Activated CD8-positive, alpha-beta T cell treated with anti-CD3 and anti-CD28 coated beads for 36 hours (primary cell): ENCODE measurements at places on chromosomes 3 and 15. TPM values are rescaled to one million over a fixed set of nuclear protein-coding genes. Genes with fewer than 3 reads are reported as not detected.
A peak's percentile ranks its signal among the peaks of the same experiment; 100 is the strongest.

THBS1 gene
- 1.1 TPM for total RNA-seq

- DNase-seq: no peak
Measured at GRCh38 chr3:151976211-151977050, 103.0 kb downstream of the SUCNR1 start.

DNA sequence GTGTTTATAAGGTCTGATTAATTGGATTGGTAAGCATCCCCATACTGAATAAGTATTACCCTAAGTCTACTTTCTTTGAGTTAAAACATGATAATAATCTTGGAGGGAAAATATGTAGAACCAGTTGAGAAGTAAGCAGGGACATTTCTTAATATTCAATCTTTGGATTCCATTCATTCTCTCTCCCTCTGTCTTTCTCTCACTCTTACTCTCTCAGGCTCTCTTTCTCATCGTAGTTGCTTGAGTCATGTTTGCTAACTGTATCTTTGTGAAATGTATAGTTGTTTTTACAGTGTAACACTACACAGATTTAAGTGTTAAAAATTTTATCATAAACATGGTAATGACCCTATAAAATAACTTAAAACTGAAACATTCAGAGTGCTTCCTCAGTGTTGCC lies 163.8 kb downstream of the RSRC1 start:
- no peak for DNase-seq

GREM1 gene
- not detected for total RNA-seq

- DNase-seq: no peak
Measured at GRCh38 chr3:26766031-26766430, 143.5 kb downstream of the LRRC3B start.

- peak; percentile 33 for DNase-seq
Measured at GRCh38 chr3:108300103-108300849, 3.9 kb downstream of the HHLA2 start.

P2RY14 gene
- 0.70 TPM for total RNA-seq

ALPK3 gene
- total RNA-seq: 0.16 TPM

GRCh38 chr3:87478716-87479115 lies 202.3 kb upstream of the POU1F1 start:
- no peak for DNase-seq

C3orf20 gene
- total RNA-seq: 0.23 TPM

- no peak for DNase-seq
Measured at GRCh38 chr15:92189166-92189565, 204.5 kb upstream of the ST8SIA2 start.

RLBP1 gene
- not detected for total RNA-seq

DNA sequence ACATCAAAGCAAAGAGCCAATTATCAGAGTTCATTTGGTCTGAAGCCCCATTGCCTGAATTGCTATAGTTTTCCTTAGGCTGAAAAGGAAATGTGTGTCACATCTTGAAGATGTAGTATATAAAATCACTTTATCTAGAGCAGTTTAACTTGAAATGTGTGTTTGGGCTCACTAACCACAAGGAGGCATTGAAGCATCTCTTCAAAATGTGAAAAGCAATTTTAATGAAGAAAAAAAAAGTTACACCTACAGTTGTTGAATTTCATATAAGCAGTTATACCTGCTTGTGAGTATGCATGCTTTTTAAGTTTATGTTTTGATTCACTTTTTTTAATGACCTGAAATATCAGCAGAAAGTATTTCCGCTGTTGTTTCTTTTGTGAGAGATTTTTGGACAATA lies 129.3 kb downstream of the IQCH start:
- no peak for DNase-seq

GRCh38 chr15:51103330-51103729 lies 8.6 kb upstream of the TNFAIP8L3 start:
- DNase-seq: no peak

GRCh38 chr15:99029341-99030144 lies 22.0 kb upstream of the PGPEP1L start:
- no peak for DNase-seq

GRCh38 chr3:50318615-50319014 lies 3.9 kb downstream of the HYAL2 start:
- DNase-seq: no peak

DNA sequence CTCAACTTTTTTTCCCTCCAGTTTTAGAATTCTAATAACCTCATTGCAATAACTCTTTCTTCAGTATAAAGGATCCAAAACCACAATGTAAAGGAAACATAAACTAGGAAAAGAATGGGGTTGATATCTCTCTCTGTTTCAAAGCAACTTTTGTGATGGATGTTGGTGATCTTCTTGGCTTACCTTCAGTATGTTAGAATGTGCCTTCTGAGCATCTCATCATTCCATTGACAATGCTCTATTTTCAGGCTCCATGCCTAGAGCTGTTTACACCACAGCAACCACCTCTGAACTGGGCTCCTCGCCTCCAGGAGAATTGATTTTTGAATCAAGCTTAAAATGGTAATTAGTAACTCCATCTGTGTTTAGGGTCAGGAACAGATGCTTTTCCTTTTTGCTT lies 6.6 kb downstream of the NLGN1 start:
- no peak for DNase-seq

SKOR1 gene
- total RNA-seq: 0.25 TPM

DNA sequence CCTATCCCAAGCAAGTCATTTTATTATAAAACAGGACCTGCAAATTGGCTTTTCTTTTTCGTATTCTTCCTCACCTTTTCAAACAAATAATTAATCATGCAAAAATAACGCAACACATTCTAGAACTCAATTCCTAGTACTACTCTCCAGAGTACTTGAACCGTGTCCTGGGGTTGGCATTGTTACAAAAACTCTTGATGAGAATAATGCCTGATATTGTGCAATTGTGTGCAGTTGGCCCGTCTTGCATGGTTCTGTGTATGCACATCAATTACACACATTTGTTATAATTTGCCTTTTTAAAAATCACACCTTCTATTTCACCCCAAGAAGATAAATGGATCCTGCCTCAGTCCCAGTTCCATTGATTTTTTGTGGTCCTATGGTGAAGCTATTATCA lies 205.4 kb downstream of the EPHB1 start:
- DNase-seq: no peak

- no peak for DNase-seq
Measured at GRCh38 chr3:183635107-183635430, 354 bp upstream of the KLHL24 start.

LMOD3 gene
- not detected for total RNA-seq

GRCh38 chr3:39752019-39752637 lies 57.3 kb upstream of the MYRIP start:
- DNase-seq: no peak

TF gene
- 0.02 TPM for total RNA-seq

GRCh38 chr15:69530991-69531664 lies 78.5 kb downstream of the RPLP1 start:
- no peak for DNase-seq

DNA sequence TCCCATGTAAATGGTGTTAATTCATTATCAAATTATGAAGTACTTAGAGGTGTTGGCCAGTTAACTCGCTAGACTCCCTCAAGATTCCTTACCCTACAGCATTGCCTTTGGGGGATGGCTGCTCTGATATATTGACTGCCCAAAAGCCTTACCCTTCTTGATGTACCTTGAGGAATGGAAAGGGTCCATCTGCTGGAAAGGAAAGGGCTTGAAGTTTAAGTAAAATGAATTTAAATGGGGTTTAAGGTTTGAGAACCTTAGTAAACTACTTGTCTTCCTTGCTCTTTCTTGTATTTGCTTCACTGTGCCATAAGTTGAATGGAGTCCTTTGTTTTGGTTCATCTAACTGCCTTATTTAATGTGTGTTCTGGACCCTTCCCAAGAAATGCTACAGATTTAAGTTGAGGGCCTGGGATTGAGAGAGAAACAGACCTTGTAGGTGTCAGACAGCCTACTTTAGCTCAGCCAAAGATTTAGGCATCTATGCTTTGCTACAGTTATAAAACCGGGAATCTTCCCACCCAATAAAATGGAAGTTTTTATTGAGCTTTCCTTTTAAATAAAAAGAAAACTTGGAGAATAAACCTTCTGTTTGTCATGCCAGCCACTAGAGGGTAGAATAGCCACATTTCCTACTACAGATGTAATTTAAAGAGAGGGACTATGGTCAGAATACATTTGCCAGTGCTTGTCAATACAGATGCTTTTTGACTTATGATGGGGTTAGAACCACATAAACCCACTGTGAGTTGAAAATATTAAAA lies 25.3 kb downstream of the CMSS1 start:
- no peak for DNase-seq

GRCh38 chr3:188780193-188781147 lies 391.3 kb upstream of the TPRG1 start:
- DNase-seq: no peak

GRCh38 chr3:119245778-119246177 lies 5.1 kb upstream of the B4GALT4 start:
- no peak for DNase-seq

ZNF619 gene
- 6.3 TPM for total RNA-seq

DNA sequence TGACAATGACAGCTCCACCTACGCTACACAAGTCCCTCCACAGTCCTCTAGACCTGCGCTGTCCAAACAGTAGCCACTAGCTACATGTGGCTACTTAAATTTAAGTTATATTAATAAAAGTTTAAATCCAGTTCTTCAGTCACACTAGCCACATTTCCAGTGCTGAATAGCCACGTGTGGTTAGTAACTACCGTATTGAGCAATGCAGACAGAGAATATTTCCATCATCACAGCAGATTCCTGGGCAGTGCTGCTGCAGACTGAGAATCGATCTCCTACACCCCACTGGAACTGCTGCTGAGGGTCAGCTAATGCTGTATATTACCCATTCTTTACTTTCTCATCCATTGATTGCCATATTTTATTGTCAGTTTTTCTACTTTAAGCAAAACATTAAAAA lies 40.9 kb downstream of the HDC start:
- DNase-seq: no peak

DNA sequence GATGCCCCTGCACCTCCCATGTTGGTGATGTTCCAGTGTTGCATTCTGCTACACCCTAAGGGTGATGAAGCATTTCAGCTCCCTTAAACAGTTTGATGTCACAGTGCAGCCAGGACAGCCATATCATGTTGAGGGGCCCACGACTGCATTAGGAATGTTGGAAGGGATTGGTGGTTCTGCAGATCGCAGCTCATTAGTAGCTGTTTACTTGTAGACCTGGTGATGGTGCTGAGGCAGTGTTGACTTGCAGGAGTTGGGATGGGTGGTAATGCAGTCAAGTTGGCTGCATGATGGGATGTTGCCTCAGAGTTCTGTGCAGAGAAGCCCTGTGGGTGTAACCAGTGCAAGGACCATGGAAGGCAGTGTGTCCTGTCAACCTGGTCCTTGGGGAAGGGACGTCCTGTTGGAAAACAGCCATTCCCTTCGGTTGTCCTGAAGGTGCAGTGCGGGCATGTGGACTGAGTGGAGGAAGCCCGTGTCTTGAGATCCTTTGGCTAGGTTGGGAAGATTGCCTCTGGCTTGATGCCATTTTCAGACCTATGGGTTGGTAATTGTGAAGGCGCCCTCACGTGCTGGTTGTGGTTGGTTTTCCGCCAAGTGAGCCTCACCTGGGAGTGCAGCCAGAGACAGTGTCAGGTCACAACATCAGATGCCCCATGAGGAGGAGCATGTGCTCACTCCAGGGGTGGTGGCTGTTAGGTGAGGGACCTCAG lies 100.7 kb downstream of the SNRPN start:
- DNase-seq: no peak

GRCh38 chr3:4994144-4994730 lies 15.0 kb downstream of the BHLHE40 start:
- DNase-seq: no peak

- DNase-seq: no peak
Measured at GRCh38 chr15:52113708-52114107, 1.1 kb upstream of the BCL2L10 start.

DNA sequence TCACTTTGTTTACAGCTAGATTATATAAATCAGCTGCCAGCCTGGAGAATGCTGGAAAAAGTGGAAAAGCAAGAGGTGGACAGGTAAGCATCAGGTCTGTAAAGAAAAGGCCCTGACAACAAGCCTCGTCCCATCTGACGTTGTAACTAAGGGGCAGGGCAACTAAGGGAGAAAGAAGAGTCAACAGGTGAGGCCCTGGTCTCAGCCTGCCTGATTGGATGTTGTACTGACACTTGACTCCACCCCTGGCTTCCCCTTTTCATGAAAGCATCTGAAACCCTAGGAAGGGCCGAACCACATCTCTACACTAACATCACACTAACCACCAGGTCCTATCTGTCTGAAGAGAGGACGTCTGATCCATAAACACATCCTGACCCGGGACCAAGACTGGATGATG lies 357.6 kb upstream of the CFAP20DC start:
- no peak for DNase-seq

GRCh38 chr3:182979674-182980191 lies 605 bp downstream of the DCUN1D1 start:
- DNase-seq: peak; percentile 48

INSYN1 gene
- not detected for total RNA-seq

PPP1R14D gene
- not detected for total RNA-seq

DNA sequence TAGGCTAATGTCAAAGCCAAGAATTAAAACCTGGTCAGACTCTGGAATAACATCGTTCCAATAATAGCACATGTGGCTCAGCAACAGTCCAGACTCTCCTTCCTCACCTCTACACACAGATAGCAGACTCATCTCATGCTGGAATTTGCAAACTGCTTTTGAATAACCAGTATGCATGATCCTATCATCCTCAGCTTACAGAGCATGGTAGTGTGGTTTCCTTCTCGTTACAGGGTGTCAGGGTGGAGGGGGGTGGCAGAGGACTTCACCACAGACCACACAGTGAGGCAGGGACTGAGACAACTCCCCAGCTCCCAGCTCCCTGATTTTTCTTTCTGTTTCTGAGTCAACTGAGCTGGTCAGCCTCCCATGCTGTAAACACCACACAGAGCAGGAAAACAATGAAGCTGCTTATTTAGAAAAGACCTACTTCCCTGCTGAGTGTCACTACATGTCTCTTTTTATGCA lies 101.6 kb downstream of the RPL22L1 start:
- DNase-seq: no peak

LYZL4 gene
- total RNA-seq: not detected

CHL1 gene
- not detected for total RNA-seq

DNA sequence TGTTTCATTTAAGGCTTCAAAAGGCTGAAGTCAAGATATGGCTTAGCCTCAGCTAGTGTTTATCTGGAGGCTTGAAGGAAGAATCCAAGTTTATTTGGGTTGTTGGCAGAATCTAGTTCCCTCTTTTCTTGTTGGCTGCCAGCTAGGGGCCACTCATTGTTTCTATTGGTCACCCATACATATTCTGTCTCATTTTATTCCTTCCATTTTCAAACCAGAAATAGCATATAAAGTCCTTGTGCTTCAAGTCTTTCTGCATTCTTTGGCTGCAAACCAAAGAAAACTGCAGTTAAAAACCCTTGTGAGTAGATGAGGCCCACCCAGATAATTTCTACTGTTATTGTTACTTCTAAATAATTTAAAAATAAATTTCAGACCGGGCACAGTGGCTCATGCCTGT lies 301.7 kb downstream of the OXSM start:
- DNase-seq: no peak

GRCh38 chr3:160343132-160343531 lies 55.9 kb downstream of the IFT80 start:
- DNase-seq: no peak

DNA sequence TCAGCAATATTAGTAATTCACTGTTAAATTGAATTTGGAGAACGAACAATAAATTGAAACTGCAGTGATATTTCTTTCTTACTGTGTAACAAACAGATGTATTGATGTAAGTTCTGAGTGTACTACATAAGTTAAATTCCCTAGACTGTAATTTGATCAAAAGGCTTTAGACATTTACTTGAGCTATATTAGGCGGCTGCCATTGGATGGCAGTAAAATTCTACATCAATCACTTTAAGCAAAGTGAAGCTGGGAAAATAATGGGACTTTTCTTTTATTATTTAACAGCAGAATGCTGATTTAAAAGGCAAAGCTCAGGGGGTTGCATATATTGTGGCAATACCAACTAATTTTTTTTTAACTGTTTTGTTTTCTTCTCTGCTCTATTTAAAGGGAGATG lies 212.6 kb upstream of the PLSCR5 start:
- no peak for DNase-seq
